ENCODE measurements at places on chromosomes 1 and 21.

DNA sequence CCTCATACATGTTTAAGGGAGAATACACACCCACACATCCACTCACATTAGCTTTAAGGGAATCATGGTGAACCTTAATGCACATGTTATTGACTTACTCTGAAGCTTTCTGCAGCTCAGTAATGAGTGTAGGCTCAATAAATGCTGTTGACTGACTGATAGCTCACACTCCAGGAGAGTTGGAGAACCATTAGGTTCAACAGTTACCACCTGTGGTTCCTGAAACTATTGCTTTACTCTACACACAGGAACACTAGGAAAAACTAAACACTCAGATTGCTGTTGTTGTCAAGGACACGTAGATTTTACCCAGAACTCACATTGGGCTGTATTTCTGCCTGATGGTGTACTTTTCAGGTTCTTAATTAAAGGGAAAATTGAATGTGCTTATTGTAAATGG lies 37.3 kb downstream of the ZC3H11B start:
- DNase-seq = no peak

- DNase-seq = no peak
Measured at GRCh38 chr1:109977225-109977624, 7.3 kb upstream of the AHCYL1 start.

DNA sequence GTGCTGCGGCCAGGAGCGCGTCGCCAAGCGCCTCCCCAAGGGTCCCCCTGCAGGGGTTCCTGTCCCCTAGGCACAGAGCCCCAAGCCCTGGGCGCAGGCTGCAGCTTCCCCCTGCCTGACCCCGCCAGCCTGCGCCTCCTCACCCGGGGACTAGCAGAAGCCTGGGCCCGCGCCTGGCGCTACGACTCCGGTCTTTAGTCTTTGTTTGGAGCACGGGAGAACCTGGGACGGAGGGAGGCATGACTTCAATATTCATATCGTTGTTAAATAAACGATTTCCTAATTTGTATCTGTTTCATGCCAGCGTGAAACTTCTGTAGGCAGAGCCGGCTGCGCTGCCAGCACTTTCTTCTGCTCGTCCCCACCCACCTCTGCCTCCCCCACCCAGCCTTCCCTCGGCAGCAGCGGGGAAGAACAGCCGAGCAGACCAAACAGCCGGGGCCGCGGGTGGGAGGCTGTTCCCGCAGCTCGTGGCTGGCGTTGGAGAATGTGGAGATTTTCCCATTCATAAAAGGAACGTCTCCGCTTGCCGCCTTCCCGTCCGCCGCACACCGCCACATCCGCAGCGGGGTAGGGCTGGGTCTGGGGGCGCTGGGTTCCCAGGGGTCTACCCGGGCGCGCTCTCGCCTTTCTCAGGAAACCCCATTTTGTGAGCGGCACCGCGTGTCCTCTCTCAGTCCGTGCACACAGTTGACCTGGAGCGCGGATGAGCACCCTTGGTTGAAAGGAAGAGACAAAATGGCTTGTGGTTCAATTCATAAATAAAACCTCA lies 777 bp upstream of the TRIM67 start:
- no peak for DNase-seq

- no peak for DNase-seq
Measured at GRCh38 chr1:35692317-35692716, 26.4 kb downstream of the C1orf216 start.

- DNase-seq = no peak
Measured at GRCh38 chr1:24344090-24344742, 25.1 kb downstream of the GRHL3 start.

DNA sequence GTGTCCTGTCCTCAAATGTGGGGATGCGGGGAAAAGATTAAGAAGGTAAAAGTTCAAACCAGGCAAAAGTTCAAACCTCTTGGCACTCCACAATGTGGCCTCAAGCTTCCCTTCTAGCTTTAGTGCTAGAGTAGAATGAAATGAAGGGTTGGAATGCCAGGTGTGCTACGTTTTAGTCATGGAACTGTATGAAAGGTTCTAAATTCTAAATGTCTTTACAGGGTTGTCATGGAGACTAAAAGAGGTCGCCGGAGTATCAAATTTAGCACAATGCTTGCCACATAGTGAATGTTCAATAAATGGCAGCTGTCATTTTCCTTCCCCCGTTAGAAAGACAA lies 57.2 kb upstream of the LRRC8D start:
- no peak for DNase-seq

GRCh38 chr1:43766818-43767525 lies 59.6 kb downstream of the ST3GAL3 start:
- DNase-seq = no peak

- no peak for DNase-seq
Measured at GRCh38 chr1:118783095-118783758, 204.9 kb downstream of the TBX15 start.

GRCh38 chr1:41672173-41672572 lies 187.7 kb upstream of the EDN2 start:
- no peak for DNase-seq

- DNase-seq = no peak
Measured at GRCh38 chr1:7385471-7386225, 385.4 kb upstream of the VAMP3 start.

- DNase-seq = peak; percentile 50
Measured at GRCh38 chr1:207825719-207826556, 74.1 kb downstream of the CD46 start.

- no peak for DNase-seq
Measured at GRCh38 chr1:10601342-10602070, 126.8 kb downstream of the PEX14 start.

DNA sequence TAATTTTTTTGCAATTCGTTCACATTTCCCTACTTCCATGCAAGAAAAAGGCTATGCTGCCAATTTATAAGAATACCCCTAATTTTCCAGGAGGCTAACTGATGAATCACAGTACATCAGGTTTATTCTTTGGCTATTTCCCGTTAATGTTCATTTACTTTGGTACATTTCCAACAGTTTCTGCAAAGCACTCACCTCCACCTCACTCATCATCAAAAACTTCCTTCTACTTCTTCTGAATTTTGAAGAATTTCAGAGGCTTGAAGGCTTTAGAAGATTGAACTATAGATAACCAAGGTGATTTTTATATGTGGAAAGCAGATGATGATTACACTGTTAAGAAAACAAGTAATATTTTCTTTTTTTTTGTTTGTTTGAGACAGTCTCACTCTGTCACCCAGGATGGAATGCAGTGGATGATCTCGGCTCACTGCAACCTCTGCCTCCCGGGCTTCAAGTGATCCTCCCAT lies 60.5 kb upstream of the HP1BP3 start:
- no peak for DNase-seq

- DNase-seq = no peak
Measured at GRCh38 chr1:194133152-194133551, 946.7 kb upstream of the B3GALT2 start.

DNA sequence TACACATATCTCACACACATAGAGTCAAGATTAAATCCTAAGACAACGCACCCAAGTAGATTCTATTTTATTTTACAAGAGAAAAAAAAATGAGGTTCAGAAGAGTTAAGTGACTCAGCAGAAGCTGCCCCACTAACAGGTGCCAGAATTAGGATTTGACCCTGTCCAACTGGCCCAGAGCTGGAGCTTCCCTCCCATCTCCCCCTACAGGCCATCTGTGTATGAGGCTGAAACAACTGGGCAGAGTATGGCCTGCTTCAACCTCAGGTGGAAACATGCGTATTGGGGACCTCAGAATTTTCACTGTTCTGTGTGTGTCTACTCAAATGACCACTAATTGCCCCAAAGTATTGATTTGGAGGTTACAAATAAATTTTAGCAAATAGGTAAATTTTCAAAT lies 29.9 kb downstream of the PSMG1 start:
- DNase-seq = no peak

GRCh38 chr1:165600793-165601192 lies 30.2 kb upstream of the MGST3 start:
- DNase-seq = no peak

- DNase-seq = no peak
Measured at GRCh38 chr21:46613391-46613790, 8.5 kb upstream of the S100B start.

GRCh38 chr1:52632732-52633290 lies at the start of gene SHISAL2A:
Gene SHISAL2A, plus strand, starts transcription at chr1:52633168. Its CDS starts 326 bp downstream, at chr1:52633494.
- DNase-seq = peak; percentile 37

GRCh38 chr1:64309431-64309831 lies 106.0 kb downstream of the UBE2U start:
- DNase-seq = no peak

DNA sequence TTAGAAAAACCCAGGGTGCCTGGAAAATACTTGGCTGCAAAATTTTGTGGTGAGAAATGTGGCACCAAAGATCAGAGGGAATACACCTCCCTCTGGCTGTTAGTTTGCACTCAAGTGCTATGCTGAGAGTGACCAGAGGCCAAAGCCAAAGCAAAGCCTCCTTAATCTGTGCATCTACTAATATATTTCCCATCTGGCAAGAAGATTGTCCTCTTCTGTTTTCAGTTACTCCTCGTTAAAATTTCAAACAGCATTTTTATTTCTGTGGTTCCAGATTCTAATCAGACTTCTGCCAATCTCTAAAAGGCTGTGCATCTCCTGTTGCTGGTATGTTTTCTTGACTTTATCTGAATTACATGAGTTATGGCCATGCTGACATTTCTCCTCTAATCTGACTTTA lies 327.4 kb downstream of the TBX15 start:
- no peak for DNase-seq

- no peak for DNase-seq
Measured at GRCh38 chr1:11311816-11312755, 39.1 kb downstream of the UBIAD1 start.

DNA sequence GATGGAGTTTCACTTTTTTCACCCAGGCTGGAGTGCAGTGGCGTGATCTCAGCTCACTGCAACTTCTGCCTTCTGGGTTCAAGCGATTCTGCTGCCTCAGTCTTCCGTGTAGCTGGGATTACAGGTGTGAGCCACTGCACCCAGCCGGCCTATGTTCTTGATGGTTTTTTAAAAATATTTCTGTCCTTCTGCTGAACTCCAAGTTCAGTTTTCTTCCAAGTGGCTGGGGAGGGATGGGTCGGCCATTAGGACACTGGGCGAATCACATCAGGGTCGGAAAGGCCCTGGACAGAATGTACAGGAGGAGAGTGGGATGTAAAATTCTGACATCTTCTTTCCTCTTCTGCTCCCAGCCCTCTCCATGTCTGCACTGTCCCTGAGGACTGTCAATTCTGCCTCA lies 289.6 kb downstream of the PTPRU start:
- DNase-seq = no peak

GRCh38 chr1:151577173-151577572 lies 34.7 kb upstream of the SNX27 start:
- DNase-seq = no peak

GRCh38 chr1:119101563-119101962 lies 38.9 kb downstream of the WARS2 start:
- DNase-seq = no peak

- no peak for DNase-seq
Measured at GRCh38 chr1:227937031-227937837, 10.5 kb downstream of the WNT9A start.

GRCh38 chr1:235261243-235261642 lies 66.7 kb downstream of the ARID4B start:
- DNase-seq = no peak

- no peak for DNase-seq
Measured at GRCh38 chr1:12125422-12126355, 41.1 kb upstream of the TNFRSF1B start.

- no peak for DNase-seq
Measured at GRCh38 chr1:15796086-15796462, 11.4 kb downstream of the UQCRHL start.

DNA sequence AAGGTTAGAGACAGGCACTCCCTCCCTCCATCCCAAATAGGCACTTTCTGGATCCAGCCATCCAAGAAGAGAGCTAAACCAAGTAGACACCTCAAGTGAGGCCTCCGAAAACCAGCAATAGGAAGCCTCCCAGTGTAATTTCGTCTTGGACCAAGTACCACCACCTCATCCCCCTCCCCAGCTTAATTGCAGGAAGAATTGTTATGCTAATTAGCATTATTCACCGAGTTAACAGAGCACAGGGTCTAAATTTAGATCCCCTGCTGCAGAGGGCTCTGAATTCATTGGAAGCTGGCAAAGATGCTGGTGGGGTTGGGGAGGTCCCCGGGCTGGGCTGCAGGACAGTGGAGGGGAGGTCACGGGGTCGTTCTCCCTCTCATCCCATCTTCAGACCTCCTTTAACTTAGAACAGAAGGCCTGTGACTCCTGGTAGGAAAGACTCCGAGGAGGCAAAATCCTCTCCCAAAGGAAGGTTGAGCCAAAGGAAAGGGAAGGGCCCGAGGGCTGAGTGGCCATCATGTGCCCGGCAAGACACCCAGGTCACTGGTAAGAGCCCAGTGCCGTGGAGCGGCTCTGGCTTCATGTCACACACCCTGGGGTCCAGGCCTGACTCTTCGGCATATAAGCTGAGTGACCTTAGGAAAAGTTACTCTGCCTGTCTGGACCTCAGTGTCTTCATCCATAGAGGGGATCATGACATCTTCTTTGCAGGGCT lies 209.2 kb upstream of the GRIK3 start:
- DNase-seq = no peak

DNA sequence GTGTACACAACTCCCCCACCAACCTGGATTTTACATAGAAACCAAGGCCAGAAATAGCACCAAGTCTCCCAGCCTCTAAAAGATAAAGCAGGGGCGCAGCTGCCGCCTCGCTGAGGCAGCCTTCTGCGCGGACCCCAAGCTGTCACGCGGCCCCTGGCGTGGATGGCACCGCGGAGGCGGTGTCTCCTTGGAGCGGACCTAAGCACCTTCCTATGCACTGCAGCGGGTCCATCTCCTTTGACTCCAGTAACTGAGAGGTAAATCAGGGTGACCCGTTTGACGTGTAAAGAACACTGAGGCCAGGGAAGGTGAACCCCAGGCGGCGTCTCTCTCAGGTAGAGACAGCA lies 17.0 kb downstream of the ZNF697 start:
- no peak for DNase-seq

DNA sequence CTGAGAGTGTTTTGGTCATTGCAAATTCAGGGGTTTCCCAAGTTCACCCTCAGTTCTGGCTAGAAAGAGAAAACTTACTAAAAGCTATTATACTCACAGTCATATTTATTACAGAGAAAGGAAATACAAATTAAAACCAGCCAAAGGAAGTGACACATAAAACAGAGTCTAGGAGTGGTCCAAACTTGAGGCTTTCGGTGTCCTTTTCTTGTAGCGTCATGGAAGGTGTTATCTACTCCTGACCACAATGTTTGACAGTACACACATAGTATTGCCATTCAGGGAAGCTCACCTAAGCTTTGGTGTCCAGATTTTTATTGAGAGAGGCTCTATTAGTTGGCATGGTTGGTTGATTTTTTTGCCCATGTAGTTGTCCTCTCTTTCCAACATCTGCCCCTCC lies 59.0 kb downstream of the SLC35A3 start:
- no peak for DNase-seq

GRCh38 chr1:19205403-19205802 lies 4.7 kb downstream of the UBR4 start:
- no peak for DNase-seq

DNA sequence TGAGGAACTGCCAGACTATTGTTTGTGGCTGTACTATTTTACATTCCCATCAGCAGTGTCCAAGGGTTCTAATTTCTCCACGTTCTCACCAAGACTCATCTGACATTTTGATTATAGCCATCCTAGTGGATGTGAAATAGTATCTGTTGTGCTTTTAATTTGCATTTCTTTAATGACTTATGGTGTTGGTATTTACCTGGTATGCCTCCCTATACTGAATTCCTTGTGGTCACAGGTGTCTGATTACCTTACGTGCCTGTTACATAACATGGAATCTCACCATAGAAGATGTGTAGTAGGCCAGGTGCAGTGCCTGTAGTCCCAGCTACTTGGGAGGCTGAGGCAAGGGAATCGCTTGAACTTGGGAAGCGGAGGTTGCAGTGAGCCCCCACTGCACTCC lies 13.5 kb downstream of the ZYG11A start:
- no peak for DNase-seq

GRCh38 chr1:109249654-109250401 lies 489 bp downstream of the CELSR2 start:
- DNase-seq = no peak
